ENCODE measurements at places on chromosomes 11 and 22.

GRCh38 chr11:12667646-12668045, 6.6 kb upstream of the TEAD1 start:
- no peak for DNase-seq

DNA sequence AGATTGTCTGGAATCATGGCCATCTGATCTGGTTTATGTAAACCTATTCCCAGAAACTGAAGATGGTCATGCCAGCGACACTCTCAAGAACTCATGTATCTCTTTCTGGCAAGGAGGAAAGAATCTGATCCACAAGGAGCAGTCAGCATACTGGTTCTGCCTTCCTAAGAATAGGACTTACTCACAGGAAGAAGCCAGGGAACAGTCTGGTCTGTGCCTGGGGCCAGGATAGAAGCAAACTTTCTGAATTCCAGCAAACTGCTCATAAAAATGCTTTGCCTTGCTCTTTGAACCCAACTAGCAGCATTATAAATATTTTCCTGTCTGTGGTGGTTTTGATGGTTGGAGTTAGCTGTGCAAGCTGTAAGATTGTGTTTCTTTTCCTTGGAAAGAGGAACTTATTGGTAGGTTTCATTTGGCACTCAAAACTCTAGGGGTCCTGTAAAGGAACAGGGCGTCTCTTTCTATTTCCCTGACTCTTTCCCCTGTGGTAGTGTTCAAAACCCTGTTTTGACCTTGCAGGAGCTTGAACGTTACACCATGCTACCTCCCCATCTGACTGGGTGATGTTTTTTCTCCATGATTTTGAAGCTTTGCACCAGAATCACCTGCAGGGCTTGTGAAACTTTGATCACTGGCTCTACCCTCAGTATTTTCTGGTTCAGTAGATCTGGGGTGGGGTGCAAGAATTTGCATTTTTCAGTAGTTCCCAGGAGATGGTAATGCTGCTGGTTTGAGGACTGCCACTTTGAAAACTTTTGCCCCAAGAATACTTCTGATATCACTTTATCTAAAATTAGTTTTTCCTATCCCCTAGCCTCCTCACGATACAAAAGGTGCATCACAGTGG, 627.8 kb upstream of the ANO5 start:
- DNase-seq: no peak

GRCh38 chr22:45919504-45920286, 57.3 kb downstream of the WNT7B start:
- DNase-seq: no peak

GRCh38 chr22:39238966-39239505, 5.7 kb downstream of the PDGFB start:
- no peak for DNase-seq

- no peak for DNase-seq
Measured at GRCh38 chr11:37199082-37199481, 601.0 kb upstream of the RAG2 start.

DNA sequence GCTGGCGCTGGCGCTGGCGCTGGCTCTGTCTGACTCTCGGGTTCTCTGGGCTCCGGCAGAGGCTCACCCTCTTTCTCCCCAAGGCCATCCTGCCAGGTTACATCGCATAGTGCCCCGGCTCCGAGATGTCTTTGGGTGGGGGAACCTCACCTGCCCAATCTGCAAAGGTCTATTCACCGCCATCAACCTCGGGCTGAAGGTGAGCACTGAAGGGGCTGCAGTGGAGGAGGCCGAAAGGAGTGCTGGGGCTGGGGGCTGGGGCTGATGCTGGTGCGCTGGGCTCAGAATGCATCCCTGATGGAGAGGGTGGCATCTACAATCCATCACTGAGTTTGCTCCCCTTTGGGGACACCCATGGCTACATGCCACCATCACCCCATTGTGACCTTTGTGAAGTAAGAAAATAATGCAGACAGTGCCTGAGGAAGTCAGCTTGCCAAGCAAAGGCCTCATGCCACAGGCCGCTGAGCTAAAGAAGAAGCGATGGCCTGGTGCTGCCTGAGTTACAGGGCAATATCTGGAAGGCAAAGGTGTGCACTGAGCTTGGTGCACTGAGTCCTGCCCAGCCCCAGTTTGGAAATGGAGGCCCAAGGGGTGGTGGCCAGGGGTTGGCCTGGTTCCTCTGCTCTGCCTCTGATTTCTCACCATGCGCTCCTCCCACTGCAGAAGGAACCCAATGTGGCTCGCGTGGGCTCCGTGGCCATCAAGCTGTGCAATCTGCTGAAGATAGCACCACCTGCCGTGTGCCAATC, 620 bp downstream of the SMPD1 start:
- no peak for DNase-seq

GRCh38 chr11:87300640-87301380, 263.1 kb downstream of the TMEM135 start:
- DNase-seq: no peak

- DNase-seq: no peak
Measured at GRCh38 chr11:102307727-102308038, 9.6 kb upstream of the BIRC3 start.

- DNase-seq: no peak
Measured at GRCh38 chr22:45088576-45088975, 75.1 kb upstream of the NUP50 start.

DNA sequence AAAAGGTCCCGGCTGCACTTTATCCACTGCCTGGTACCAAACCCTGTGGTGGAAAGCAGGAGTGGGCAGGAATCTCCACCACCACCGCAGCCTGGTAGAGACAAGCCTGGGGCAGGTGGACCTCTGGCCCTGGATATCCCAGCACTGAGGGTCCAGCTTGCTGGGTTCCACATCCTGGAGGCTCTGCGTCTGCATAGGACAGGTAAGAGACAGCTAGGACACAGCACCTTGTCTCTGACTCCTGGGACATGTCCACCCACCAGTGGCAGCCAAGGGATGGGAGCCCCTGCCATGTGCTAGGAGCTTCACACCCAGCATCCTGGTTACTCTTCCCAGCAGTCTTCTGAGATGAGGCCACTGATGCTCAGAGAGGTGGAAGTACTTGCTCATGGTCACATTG, 105.5 kb downstream of the MYO18B start:
- no peak for DNase-seq

DNA sequence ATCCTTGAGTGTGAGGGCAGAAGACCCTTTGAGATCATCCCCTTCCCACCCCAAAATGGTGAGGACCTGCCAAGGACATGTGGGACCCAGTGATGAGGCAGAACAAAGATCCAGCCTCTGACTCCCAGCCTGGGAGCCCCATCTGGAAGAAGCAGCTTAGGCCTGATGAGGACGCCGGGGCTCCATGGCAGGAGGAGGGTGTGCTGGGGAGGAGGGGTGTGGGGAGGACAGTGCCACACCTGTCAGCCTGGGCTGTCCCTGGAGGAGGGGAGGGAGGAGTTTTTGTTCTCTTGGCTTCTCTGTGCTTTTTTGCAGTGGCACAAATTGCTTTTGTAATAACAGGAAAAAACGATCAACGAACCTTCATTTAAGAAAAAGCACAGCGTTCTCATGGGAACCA, 44.4 kb upstream of the DAGLA start:
- DNase-seq: no peak

- DNase-seq: peak; percentile 43
Measured at GRCh38 chr11:76670485-76671236, at the start of gene LRRC32. Gene LRRC32, minus strand, starts transcription at chr11:76670747. Its CDS starts 4,793 bp downstream, at chr11:76665954.

GRCh38 chr11:59918480-59918879, 19.8 kb upstream of the OOSP1 start:
- DNase-seq: no peak

- no peak for DNase-seq
Measured at GRCh38 chr22:24359452-24360120, 67.8 kb upstream of the ADORA2A start.

GRCh38 chr22:25750569-25751173, 8.7 kb downstream of the MYO18B start:
- no peak for DNase-seq

- peak; percentile 15 for DNase-seq
Measured at GRCh38 chr22:35894937-35895708, 133.5 kb downstream of the RBFOX2 start.

- no peak for DNase-seq
Measured at GRCh38 chr11:567629-568292, 7.0 kb downstream of the RASSF7 start.

Measured in natural killer cell (primary cell).